ENCODE measurements at places on chromosomes 5 and 9. TPM values are rescaled to one million over a fixed set of nuclear protein-coding genes. Genes with fewer than 3 reads are reported as not detected.

CDKN2A gene
- 8.6 TPM for total RNA-seq

SLC6A3 gene
- not detected for total RNA-seq

MELK gene
- total RNA-seq = 7.0 TPM

NEUROG1 gene
- total RNA-seq = not detected

STC2 gene
- 449 TPM for total RNA-seq

WNK2 gene
- not detected for total RNA-seq

MAMDC4 gene
- 3.3 TPM for total RNA-seq

PLAC8L1 gene
- not detected for total RNA-seq

FAM221B gene
- not detected for total RNA-seq

ENC1 gene
- 146 TPM for total RNA-seq

WWC1 gene
- total RNA-seq = 7.7 TPM
